ENCODE measurements at places on chromosomes 13 and 19. TPM values are rescaled to one million over a fixed set of nuclear protein-coding genes. Genes with fewer than 3 reads are reported as not detected.

DNA sequence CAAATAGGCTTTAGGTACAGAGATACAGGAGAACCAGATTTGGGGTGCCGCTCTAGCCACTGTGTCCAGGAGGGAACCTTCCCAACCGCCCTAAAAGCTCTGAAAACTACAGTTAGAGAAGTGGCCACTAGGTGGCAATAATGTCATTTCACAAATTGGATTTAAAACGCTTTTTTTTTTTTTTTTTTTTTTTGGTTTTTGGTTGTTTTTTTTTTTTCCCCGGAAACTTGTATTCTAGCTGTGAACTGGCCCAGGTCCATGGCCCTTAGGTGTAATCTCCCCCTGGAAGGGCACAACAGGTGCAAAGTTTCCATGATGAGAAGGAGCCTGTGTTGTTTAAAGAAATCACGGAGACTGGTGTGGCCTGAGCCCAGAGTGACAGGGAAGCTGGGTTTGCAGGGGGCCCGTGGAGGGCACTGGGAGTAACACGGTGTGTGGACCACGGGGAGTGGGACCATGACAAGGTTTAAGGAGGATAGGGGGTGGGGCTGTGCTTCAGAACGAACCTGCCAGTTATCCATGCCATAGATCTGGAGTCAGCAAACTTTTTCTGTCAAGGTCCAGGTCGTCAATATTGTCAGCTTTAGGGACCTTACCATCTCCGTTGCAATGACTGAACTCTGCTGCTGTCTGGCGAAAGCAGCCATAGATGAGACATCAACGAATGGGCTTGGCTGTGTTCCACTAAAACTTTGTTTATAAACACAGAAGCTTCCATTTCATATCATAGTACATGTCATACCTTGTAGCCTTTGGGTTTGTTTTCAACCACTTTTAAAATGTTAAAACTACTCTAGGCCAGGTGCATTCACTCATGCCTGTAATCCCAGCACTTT lies 10.1 kb downstream of the OR1I1 start:
- no peak overlapping the region for H3K27ac ChIP-seq
- no peaks in the 10 kb centered on the region for H3K36me3 ChIP-seq
- no peak overlapping the region for H3K4me3 ChIP-seq
- no peak for DNase-seq

DNA sequence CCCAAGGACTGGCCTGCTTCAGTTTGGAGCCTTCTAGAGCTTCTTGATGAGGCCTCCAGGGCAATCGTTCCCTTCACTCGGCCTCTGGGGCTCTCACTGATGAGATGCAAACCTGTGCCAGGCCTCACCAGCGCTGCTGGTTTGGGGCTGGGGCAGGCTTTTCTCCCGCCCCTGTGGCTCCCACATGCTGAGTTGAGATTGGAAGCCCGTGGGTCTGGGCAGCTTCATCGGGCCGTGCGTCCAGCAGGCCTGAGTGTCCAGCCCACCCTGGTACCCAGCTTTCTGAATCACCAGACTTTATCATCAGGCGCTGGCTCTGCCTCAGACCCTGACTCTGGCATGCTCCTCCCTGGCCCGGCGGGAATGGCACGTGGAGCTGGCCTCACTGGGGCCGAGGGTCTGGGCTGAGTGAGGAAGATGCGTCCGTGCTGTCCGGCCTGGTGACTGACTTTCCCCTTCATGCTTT lies 4.3 kb downstream of the CALM3 start:
- H3K27ac ChIP-seq, result no peak overlapping the region
- H3K36me3 ChIP-seq, result peaks cover 51% of the 10 kb centered on the region
- no peaks in the 10 kb centered on the region for H3K27me3 ChIP-seq
- peaks cover 38% of the 10 kb centered on the region for H3K4me1 ChIP-seq

POMP gene
- 19.9 TPM for total RNA-seq

GRCh38 chr13:34290661-34291060 lies 472.7 kb downstream of the RFC3 start:
- H3K36me3 ChIP-seq, result no peaks in the 10 kb centered on the region
- H3K27me3 ChIP-seq, result no peaks in the 10 kb centered on the region
- no peaks in the 10 kb centered on the region for H3K4me1 ChIP-seq

DNA sequence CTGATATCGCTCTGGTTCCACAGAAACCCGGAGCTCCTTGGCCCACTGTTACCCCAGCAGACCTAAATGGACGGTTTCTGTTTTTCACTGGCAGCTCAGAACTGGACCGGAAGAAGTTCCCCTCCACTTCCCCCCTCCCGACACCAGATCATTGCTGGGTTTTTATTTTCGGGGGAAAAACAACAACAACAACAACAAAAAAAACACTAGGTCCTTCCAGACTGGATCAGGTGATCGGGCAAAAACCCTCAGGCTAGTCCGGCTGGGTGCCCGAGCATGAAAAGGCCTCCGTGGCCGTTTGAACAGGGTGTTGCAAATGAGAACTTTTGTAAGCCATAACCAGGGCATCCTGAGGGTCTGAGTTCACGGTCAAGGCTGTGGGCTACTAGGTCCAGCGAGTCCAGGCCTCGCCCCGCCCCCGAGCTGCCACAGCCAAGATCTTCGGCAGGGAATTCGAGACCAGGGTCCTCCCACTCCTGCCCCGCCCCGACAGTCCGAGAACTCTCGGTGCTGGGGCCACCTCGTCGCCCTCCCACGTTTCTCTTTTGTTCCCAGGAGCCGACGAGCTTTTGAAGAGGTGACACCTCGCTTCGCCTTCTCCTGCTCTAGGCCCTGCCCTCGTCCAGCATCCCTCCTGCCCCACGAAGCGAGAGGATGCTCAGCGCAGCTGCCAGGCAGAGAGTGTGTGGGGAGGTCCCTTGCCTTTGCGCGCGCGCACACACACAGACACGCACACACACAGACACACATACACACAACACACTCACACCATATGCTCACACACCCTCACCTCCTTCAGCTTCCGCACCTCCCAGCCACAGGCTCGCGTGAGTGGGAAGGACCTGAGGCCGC lies 8.8 kb downstream of the ZIC2 start:
- peaks cover 99% of the 10 kb centered on the region for H3K27me3 ChIP-seq
- no peak for DNase-seq
- H3K27ac ChIP-seq, result no peak overlapping the region
- no peaks in the 10 kb centered on the region for H3K36me3 ChIP-seq

GRCh38 chr13:106472621-106473020 lies 62.8 kb downstream of the EFNB2 start:
- H3K4me3 ChIP-seq, result no peak overlapping the region
- H3K4me1 ChIP-seq, result peaks cover 44% of the 10 kb centered on the region
- H3K36me3 ChIP-seq, result no peaks in the 10 kb centered on the region
- no peak for DNase-seq
- H3K27me3 ChIP-seq, result no peaks in the 10 kb centered on the region

NLRP9 gene
- total RNA-seq, result not detected

DNA sequence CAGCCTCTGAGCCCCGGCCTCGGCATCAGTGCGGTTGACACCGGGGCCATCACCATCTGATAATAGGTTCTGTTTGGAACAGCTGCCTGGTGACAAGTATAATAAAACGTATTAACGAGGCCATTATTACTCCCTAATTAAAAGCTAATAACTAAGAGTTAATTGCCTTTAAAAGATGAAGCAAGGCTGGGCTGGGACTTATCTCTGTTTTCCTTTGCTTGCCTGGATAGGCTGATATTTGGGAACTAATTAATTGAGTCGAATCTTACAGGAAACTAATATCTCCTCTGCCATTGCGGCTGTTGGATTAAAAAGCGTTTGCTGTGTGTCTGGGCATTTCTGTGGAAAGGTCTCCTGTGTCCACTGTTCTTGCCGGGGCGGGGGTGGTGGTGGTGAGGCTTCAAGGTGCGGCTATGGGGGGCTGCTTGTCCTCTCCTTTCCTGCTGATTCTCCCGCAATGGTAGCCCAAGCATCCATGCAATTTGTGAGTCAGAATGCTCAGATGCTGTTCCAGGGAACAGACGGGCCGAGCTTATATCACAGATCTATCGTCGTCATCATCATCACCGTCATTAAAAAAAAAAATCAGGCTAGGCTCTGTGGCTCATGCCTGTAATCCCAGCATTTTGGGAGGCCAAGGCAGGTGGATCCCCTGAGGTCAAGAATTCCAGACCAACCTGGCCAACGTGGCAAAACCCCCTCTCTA lies 162.7 kb downstream of the PTPRS start:
- no peaks in the 10 kb centered on the region for H3K4me1 ChIP-seq
- DNase-seq, result no peak
- H3K36me3 ChIP-seq, result no peaks in the 10 kb centered on the region
- H3K4me3 ChIP-seq, result no peak overlapping the region

GRCh38 chr19:31548941-31549340 lies 199.7 kb upstream of the TSHZ3 start:
- no peaks in the 10 kb centered on the region for H3K27me3 ChIP-seq
- H3K4me3 ChIP-seq, result no peak overlapping the region
- peak; percentile 25 for DNase-seq
- H3K4me1 ChIP-seq, result no peaks in the 10 kb centered on the region

FCAR gene
- not detected for total RNA-seq

ZIK1 gene
- total RNA-seq, result 0.29 TPM

DNA sequence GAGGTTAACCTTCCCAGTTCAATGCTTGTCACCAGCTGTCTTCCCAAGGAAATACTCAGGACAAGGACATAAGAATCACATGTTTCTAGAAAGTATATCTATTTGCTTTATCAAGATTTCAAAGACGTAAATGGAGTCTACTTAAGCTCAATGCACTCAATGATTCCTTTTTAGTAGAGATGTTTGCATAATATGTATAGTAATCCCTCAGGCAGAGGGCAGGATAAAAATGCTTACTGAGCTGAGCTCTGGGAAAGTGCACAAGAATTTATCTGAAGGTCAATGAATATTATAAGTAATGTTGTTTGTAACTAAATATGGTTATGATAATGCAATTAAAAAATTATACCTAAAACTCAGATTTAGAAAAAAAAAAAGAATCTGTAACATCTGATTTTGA lies 1309.4 kb upstream of the SLC10A2 start:
- no peaks in the 10 kb centered on the region for H3K27me3 ChIP-seq
- no peak overlapping the region for H3K4me3 ChIP-seq
- no peak overlapping the region for H3K27ac ChIP-seq
- no peaks in the 10 kb centered on the region for H3K4me1 ChIP-seq

GRCh38 chr19:2477732-2478191 lies 1.8 kb downstream of the GADD45B start:
- H3K4me1 ChIP-seq, result peaks cover 15% of the 10 kb centered on the region
- H3K27me3 ChIP-seq, result no peaks in the 10 kb centered on the region
- H3K27ac ChIP-seq, result peak overlapping the region; percentile 95
- DNase-seq, result peak; percentile 49
- H3K4me3 ChIP-seq, result peak overlapping the region; percentile 97

GRCh38 chr13:26663791-26664190 lies 96.8 kb downstream of the GPR12 start:
- no peaks in the 10 kb centered on the region for H3K36me3 ChIP-seq
- no peaks in the 10 kb centered on the region for H3K4me1 ChIP-seq
- H3K27me3 ChIP-seq, result no peaks in the 10 kb centered on the region
- no peak for DNase-seq
- H3K27ac ChIP-seq, result no peak overlapping the region

DNA sequence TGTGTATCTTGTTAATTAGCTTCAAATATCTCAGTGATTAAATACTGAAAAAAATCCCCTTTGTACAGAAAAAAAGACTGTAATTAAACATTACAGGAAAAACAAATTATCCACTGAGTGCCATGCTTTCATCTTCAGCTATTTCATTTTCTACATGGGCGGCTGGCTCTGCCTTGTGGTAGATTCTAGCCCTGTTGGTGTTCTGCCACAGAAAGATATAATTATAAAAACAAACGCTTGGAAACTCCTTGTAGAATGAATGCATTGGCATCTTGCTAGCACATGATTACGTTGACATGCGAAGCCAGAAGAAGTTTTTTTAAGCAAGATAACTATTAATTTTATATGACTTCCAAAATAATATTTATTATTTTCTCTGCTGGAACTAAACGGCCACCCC lies 496.8 kb downstream of the MYO16 start:
- H3K27me3 ChIP-seq, result no peaks in the 10 kb centered on the region
- H3K27ac ChIP-seq, result no peak overlapping the region
- H3K36me3 ChIP-seq, result no peaks in the 10 kb centered on the region
- DNase-seq, result no peak
- H3K4me3 ChIP-seq, result no peak overlapping the region

ZNF90 gene
- 67.1 TPM for total RNA-seq

F2RL3 gene
- 1.6 TPM for total RNA-seq

DNA sequence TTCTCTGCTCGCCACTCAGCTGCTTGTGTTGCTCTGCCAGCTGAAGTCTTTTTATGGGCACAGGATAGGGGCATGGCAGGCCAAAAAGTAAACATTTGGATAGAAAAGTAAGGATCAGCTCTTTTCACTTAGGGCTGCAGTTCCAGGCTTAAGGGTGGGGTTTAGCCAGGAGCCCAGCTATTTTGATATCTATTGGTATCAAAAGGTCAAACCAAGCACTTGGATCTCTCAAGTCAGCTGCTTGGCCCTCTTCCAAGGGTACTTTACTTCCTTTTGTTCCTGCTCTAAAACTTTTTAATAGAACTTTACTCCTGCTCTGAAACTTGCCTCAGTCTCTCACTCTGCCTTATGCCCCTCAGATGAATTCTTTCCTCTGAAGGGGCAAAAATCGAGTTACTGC lies 55.7 kb upstream of the ABCC4 start:
- H3K36me3 ChIP-seq, result no peaks in the 10 kb centered on the region
- no peak for DNase-seq
- H3K4me3 ChIP-seq, result no peak overlapping the region
- H3K27ac ChIP-seq, result no peak overlapping the region
- peaks cover 9% of the 10 kb centered on the region for H3K4me1 ChIP-seq
